ENCODE measurements at places on chromosomes 2 and 18.

GRCh38 chr2:127932199-127932876 lies 46.6 kb upstream of the AMMECR1L start:
- DNase-seq = no peak

DNA sequence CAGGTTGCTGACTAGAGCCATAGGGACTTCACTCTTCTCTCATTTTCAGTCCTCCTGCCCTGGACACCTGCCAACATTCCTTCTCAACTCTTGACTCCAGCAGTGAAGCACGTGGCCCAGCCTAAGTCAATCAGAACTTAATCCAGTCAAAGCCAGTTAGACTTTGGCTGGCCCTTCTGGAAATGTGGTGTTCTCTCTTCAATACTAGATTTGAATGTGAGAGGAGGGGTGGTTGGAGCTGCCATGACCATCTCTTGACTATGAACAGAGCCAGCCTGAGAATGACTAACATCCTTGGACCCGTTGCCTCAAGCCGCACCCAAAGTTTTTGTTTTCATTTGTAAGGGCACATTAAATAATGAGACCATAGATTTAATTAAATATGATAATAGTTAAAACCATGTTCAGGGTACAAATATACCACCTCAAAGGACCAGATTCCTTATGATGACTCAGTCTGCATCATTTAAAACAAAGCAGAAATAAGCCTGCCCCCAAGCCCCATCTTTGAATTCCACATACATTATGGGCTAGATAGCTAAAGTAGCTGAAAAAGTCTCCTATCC lies 49.7 kb upstream of the RASGRP3 start:
- no peak for DNase-seq

- DNase-seq = no peak
These were observed 85.2 kb downstream of the EML4 start for GRCh38 chr2:42254186-42254895.

GRCh38 chr2:40213071-40213470 lies 238.8 kb downstream of the SLC8A1 start:
- DNase-seq = no peak

DNA sequence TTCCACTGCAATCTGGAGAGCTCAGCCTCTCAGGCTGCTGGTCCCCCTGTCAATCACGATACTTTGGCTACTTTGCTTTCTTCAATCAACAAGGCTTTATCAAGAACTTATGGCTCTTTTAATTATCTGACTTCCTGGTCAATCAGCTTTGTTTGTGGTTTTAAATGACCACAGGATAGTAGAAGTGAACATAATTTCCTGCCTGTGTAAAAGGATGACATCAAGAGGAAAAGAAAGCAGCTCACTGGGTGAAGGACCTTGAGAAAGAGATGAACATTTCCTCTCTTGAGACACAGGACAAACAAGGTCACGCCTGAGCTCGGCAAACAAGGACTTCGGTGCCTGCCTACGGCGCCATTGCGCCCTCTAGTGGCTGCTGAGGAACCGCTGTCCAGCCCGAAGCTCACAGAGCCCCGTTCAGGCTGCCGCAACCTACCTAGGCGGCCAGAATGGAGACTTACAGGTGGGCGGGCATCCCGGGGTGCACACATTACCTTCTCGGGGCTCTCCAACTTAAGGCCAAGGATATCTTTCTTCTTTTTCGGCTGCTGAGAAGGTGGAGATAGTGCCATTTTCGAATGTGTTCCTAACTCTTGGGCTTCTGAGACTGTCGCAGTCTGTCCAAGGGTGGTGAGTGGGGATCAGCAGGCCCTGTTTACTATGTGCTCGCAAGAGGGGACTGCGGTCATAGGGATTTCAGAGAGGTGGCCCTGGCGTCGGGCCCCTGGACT lies 54.0 kb downstream of the IL1RL2 start:
- DNase-seq = peak; percentile 96

DNA sequence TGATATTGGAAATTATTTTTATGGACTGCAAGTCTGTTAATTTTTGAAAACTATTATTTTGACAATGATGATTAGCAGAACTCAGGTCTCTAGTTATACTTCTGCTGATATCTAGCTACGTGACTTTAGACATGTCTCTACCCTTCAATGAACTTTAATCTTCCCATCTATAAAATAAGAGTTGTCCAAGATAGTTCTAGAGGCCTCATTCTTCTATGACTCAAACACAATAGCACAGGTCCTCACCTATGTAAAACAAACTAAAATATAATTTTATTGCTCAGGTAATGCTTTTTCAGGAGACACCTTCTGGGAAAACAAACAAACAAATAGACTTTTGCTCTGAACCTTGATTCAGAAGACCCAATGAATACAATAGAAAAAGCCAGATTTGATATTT lies 544.4 kb upstream of the SETBP1 start:
- no peak for DNase-seq

Measured in mesenteric fat pad (tissue), 1 donor.